ENCODE measurements at places on chromosomes 5 and 9.

- no peak for DNase-seq
Measured at GRCh38 chr9:129889122-129889940, 54.1 kb downstream of the USP20 start.

DNA sequence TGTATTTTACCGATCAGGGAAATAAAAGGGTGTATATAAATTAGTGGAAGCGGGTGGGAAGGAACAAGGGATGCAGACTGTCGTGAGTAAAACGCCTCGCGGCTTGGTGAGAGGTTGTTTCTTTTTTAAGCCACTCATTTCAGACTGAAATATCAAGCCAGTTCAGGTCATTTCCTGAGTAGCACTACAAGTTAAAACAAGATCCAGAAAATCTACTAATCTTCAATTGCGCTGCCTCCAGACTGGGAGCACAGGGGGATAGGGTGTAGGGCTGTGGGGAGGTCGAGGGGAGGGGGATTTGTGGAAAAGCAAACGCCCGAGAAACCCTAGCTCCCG is 140.8 kb downstream of the TSSK1B start:
- DNase-seq, result peak; percentile 26

- no peak for DNase-seq
Measured at GRCh38 chr5:22779499-22779898, 73.6 kb downstream of the CDH12 start.

GRCh38 chr9:3508521-3509291 is 17.1 kb downstream of the RFX3 start:
- no peak for DNase-seq

GRCh38 chr5:24823625-24824024 is 178.8 kb upstream of the CDH10 start:
- peak; percentile 0 for DNase-seq

- no peak for DNase-seq
Measured at GRCh38 chr5:22596404-22596970, 256.7 kb downstream of the CDH12 start.

DNA sequence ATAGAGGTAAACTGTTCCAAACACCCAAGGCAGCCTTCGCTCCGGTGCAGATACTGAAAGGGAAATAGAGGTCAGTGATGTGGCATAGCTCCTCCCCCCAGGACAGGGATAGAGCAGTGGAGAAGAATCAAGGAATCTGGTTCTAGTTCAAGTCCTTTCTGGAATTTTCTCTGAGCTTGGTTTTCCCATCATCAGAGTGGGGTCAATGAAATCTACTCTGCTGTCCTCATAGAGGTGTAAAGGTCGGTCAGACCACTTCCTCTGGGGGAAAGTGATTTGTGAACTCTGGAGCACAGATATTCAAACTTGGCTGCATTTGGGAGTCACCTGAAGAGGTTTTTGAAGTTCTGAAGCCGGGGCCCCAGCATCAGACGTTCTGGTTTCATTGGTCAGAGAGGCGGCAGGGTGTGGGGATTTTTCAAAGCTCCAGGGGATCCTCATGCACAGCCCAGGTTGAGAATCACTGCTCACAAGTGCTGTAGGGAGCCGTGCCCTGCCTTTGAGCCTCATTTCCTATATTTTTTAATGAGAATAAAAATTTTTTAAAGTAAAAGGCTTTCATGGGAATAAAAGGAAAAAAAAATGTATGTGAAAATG is 105.7 kb upstream of the RAD23B start:
- no peak for DNase-seq

- DNase-seq, result no peak
Measured at GRCh38 chr5:1883925-1884677, 1.4 kb upstream of the IRX4 start.

- no peak for DNase-seq
Measured at GRCh38 chr5:111478266-111478665, 34.1 kb downstream of the STARD4 start.

- DNase-seq, result no peak
Measured at GRCh38 chr9:34451135-34451534, 7.2 kb downstream of the FAM219A start.

DNA sequence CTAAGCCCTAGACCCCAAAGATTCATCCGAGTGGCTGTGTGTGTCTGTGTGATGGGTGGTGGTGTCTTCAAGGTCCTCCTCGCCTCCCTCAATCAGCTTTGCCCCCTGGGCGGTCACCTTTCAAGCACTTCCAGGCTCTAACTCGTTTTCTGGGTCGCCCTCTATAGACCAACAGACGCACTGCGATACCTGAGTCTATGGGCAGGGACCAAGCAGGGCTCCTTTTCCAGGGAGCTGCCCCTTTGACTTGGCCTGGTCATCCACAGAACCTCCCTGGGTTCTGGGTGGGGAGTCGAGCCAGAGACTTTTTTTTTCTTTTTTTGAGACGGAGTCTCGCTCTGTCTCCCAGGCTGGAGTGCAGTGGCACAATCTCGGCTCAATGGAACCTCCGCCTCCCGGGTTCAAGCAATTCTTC is 1.1 kb downstream of the SLC27A4 start:
- peak; percentile 78 for DNase-seq

DNA sequence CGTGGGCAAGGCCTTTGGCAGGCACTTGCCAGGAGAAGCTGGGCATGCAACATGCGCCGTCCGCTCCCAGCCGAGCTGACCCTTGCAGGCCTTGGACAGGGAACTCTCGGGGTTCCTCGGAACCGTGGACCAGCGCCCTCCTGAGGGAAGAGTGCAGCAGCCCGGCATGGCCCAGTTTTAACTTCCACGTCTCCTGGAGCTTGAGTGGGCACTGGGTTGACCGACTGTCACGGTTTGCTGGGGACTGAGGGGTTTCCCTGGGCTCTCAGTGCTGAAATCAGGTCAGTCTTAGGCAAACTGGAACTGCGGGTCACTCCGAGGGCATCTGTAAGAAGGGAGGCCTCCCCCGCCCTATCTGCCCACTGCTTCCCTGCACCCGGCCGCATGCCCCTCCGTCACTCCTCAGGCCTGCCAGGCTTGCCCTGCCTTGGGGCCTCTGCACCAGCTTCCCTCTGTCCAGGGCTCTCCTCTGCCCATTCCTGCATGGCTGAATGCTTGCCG is 87.0 kb upstream of the PHYKPL start:
- no peak for DNase-seq

GRCh38 chr5:65199993-65200675 is 281.6 kb downstream of the ADAMTS6 start:
- peak; percentile 77 for DNase-seq

- peak; percentile 76 for DNase-seq
Measured at GRCh38 chr9:110742741-110743371, 74.3 kb downstream of the MUSK start.

- no peak for DNase-seq
Measured at GRCh38 chr9:130543368-130543767, 36.0 kb upstream of the FUBP3 start.

DNA sequence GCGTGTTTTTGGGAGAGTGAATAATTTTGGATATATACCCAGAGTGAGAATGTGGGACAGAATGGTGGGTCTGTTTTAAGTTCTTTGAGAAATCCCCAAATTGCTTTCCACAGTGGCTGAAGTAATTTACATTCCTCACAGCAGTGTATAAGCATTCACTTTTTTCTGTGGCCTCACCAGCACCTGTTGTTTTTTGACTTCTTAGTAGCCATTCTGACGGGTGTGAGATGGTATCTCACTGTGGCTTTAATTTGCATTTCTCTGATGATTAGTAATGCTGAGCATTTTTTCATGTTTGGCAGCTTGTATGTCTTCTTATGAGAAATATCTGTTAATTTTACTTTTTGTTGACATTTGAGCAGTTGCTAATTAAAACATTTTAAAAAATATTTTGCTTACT is 9.4 kb upstream of the SPATA31D1 start:
- DNase-seq, result no peak

DNA sequence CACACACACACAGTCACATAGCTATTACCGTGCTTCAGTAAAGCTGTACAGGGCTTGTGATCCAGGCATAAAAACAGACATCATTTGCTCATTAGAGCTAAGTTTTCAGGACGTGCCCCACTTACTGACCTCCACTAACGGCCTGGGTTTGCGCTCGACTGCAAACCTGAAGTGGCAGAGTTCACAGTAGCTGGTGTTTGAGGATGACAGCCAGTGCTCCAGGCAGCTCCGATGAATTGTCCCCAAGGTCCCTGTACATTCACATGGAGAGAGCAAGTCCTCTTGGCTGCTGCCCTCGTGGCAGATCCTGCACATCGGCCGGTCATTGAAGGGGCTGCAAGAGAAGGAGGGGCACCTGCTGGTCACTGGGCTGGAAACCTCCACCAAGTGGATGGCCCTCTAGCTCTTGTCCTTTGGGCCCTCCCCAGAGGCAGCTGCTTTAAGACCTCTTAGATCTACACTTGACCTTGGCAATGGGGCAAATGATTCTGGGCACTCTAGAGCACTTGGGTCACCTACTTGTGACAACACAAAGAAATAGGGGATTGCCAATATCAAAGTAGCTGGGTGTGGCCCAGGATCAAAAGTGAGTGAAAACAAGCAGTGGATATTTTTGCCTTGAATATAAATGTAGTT is 115.4 kb downstream of the MARCHF3 start:
- DNase-seq, result no peak

GRCh38 chr9:135277219-135278201 is 190.0 kb downstream of the OLFM1 start:
- DNase-seq, result no peak

DNA sequence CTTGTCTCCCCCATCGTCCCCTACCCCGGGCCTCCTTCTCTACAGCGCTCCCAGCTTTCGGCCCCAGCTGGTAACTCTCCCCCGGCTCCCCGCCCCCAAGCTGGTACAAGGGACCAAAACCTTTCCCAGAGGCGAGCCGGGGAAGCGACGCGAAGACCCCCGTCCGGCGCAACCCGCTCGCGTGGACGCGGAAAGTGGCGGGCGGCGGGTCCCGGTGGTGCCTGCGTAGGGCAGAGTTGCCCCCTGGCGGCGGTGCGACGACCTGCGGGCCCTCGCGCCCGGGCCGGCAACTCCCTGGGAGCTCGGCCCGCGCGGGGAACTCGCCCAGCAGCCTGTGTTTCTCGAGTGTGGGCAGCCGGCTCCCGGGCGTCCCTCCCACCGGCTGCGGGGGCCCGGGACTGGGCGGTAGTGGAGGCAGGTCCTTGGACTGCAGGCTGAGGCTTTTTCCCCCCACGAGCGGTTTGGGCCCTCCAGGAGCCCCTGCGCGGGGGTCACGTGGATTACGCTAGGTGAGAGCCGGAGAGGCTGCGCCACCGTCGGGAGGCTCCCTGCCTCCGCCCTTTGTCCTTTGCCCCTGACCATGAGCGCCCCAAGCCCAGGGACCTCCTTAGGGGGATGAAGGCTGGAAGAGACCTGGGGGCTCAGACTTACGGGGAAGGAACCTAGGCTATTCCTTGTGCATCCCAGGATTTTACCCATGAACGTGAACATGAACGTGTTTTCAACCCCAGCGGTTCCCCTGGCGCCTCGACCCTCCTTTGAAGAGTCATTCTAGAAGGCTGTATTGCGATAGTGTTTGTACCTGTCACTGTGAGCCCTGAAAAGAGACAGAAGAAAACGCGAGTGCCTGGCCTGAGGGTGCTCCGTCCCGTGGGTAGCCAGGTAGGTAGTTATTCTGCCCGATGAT is 2.9 kb upstream of the FOXD1 start:
- DNase-seq, result peak; percentile 70

- peak; percentile 26 for DNase-seq
Measured at GRCh38 chr5:177040814-177041420, 18.4 kb downstream of the ZNF346 start.

DNA sequence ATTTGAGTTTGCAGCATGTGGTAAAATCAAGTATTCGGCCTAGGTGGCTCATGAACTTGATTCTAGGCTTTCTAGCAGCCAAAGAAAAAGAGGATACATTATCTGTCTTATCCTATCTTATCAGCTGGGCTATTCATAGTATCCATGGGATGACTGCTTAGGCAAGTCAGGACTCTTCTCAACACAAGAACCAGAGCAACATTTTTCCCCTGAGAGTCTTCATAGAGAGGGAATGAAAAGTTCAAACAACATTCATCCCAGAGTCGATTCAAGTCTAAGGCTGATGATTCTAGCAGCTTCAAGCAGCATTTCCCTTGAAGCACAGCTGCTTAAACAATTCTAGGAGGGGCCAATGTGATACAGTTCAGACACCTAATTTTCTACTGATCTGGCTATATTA is 3.0 kb downstream of the S100Z start:
- DNase-seq, result no peak

DNA sequence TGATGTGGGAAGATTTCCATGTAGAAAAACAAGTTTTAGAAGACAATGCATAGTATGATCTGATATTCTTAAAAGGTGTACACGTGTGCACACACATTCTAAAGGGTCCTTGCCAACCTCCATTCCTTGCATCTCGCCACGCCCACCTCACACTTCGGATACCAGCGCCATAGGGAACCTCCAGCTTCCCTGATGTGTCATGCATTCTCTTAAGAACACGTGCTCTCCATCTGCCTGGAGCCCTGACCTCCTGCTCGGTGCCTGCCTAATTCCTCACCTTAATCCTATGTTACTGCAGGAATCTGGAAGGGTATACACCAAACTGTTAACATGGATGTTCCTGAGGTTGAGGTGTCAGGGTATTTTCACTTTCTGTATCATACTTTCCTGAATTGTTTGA is 63.1 kb downstream of the PTCD2 start:
- DNase-seq, result peak; percentile 85

GRCh38 chr5:176361437-176362232 is at the start of gene KIAA1191:
Gene KIAA1191 (minus strand): TSS chr5:176361764. CDS start chr5:176359508, 2,256 bp downstream.
- DNase-seq, result peak; percentile 90

GRCh38 chr5:133508845-133509741 is 103.2 kb downstream of the FSTL4 start:
- no peak for DNase-seq

DNA sequence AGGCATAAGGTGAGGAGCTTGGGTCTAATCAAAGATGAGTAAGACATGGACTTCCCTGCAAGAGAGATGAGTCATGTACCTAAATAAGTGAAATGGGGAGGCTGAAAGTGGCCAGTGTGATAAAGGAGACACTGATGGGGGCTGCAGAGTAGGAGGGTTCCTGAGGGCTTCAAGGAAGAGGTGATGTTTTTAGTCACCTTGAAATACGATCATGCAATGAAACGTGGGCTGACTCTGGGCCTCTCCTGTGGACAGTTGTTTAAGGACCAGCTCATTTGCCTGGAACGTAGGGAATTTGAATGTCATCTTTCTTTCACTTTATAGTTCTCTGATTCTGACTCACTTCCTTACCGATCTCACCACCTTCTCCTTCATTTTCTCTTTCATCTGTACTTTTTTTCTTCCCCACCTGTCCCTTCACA is 49.6 kb upstream of the CPLX2 start:
- peak; percentile 69 for DNase-seq

GRCh38 chr5:175921061-175921730 is 46.9 kb downstream of the THOC3 start:
- no peak for DNase-seq

DNA sequence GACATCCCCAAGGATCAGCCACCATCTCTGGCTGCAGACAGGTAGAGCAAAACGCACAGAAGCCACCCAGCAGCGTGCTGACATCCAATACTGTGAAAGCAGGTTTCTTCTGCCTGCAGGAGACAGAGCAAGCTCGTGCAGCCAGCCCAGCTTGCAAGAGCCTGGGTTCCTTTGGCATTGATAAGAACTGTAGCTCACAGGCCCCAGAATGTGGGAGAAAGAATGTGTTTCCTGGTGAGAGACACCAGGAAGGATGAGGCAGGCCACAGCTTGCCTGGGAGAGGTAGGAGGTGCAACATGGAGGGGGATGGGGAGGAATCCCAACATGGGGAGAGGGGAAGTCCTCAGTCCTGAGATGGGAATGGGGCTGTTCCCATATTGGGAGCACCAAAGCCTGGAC is 34.0 kb upstream of the ARAP3 start:
- no peak for DNase-seq

- DNase-seq, result no peak
Measured at GRCh38 chr9:131411719-131412681, 18.1 kb downstream of the PRRC2B start.
